ENCODE measurements at places on chromosomes 12 and 14. TPM values are rescaled to one million over a fixed set of nuclear protein-coding genes. Genes with fewer than 3 reads are reported as not detected.

DNA sequence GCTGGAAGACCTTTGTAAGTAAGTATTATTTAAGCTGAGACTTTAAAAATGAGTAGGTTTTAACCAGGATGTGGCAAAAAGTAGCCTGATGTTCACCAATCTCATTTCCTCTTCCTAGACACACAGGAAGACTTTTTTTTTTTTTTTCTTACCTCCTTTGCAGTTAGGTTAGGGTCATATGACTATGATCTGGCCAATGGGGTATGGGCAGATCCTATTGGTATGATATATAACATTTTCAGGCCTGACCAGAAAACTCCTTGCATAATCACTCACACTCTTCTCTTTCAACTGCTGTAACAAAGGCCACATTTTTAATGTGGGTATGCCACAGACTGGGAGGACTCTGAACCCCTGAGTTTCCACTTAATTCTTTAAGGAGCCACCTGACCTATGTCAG is 2.7 kb upstream of the RPS6KA5 start:
- peaks cover 14% of the 10 kb centered on the region for H3K4me1 ChIP-seq
- H3K36me3 ChIP-seq: no peaks in the 10 kb centered on the region
- no peak for DNase-seq
- H3K27me3 ChIP-seq: peaks cover 2% of the 10 kb centered on the region

DNA sequence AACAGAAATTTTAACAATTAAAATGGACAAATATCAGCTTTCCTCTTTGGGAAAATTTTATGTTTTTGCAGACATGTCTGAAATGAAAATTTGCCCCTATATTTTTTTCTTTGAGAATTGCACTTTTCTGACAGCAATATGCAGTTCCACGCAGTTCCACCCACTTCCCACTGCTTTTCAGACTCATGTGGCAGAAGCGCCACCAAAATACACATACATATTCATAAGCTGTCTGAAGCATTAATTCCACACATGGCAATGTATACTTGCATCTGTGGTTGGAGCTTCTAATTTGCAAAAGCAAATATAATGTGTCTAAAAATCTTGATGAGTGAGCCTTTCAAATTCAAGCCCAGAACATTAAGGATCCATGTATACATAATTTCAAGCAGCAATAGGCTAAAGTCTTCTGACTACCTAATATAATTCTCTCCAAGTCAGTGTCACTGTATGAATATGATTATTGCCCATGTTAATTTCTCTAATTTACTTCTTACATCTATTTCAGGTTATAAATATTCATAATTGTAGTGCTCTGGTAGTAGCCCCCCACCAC is 129.5 kb downstream of the PRKD1 start:
- H3K4me1 ChIP-seq: no peaks in the 10 kb centered on the region
- H3K27ac ChIP-seq: no peak overlapping the region
- no peak for DNase-seq
- H3K27me3 ChIP-seq: no peaks in the 10 kb centered on the region
- H3K4me3 ChIP-seq: no peak overlapping the region

DNA sequence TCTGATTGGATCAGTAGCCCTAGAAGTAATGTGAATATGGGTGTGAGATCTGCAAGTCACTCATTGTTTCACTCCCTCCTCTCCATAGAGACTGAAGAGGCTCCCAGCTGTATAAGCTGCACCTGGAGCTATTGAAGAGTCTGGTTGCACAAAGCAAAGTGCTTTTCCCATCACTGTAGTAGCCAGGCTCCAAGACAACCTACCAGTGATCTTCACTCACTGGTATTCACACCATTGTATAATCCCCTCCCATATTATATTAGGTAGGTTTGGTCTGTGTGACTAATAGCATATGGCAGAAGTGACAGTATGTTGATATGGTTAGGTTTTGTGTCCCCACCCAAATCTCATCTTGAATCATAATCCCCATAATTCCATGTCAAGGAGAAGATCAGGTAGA is 64.4 kb downstream of the ZFC3H1 start:
- H3K4me1 ChIP-seq: no peaks in the 10 kb centered on the region
- no peaks in the 10 kb centered on the region for H3K27me3 ChIP-seq
- DNase-seq: no peak
- H3K27ac ChIP-seq: no peak overlapping the region

DNA sequence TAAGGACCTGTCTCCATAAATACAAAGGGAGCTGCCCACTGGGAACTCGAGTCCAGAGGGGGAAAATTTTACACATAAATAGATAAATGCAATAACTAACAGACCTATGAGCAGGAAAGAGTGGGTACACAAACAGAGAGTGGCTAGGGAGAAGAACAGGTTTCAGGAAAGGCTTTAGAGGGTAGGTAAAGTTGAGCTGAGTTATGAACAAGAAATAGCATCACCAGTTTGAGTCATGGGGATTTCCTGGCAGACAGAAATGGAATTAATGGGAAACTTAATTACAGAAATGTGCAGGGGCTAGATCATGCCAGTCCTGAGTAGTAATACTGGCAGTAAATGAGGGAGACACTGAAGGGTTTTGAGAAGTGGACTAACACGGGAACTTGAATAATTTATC is 58.0 kb upstream of the CCDC175 start:
- no peak overlapping the region for H3K27ac ChIP-seq
- H3K4me3 ChIP-seq: no peak overlapping the region
- no peaks in the 10 kb centered on the region for H3K27me3 ChIP-seq
- H3K4me1 ChIP-seq: no peaks in the 10 kb centered on the region
- DNase-seq: no peak
- no peaks in the 10 kb centered on the region for H3K36me3 ChIP-seq

DNA sequence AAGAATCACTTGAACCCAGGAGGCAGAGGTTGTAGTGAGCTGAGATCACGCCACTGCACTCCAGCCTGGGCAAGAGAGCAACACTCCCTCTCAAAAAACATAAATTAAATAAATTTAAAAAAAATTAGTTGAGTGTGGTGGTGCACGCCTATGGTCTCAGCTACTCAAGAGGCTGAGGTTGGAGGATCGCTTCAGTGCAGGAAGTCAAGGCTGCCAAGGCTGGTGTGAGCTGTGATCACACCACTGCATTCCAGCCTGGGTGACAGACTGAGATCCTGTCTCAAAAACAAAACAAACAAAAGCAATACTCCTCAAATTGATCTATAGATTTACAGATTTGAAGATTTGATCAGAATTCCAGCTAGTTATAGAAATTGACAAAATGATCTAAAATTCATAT is 92.7 kb upstream of the RESF1 start:
- H3K4me3 ChIP-seq: no peak overlapping the region
- no peak overlapping the region for H3K27ac ChIP-seq
- H3K27me3 ChIP-seq: no peaks in the 10 kb centered on the region
- DNase-seq: no peak
- no peaks in the 10 kb centered on the region for H3K36me3 ChIP-seq

- no peaks in the 10 kb centered on the region for H3K4me1 ChIP-seq
- no peaks in the 10 kb centered on the region for H3K36me3 ChIP-seq
- H3K27ac ChIP-seq: no peak overlapping the region
- no peaks in the 10 kb centered on the region for H3K27me3 ChIP-seq
- no peak overlapping the region for H3K4me3 ChIP-seq
Observed at GRCh38 chr12:70843363-70843762, 77.2 kb downstream of the PTPRR start.

Gene LGR5
- 0.32 TPM for total RNA-seq

Gene CCDC60
- 1.7 TPM for total RNA-seq

Gene ORMDL2
- total RNA-seq: 54.8 TPM

Gene OSGEP
- total RNA-seq: 18.3 TPM

- H3K27me3 ChIP-seq: no peaks in the 10 kb centered on the region
- H3K4me1 ChIP-seq: no peaks in the 10 kb centered on the region
- no peak overlapping the region for H3K27ac ChIP-seq
- H3K4me3 ChIP-seq: no peak overlapping the region
Observed at GRCh38 chr12:38151991-38152700, 164.4 kb upstream of the ALG10B start.

- no peak for DNase-seq
- peaks cover 22% of the 10 kb centered on the region for H3K27me3 ChIP-seq
- no peak overlapping the region for H3K4me3 ChIP-seq
- peaks cover 10% of the 10 kb centered on the region for H3K4me1 ChIP-seq
Observed at GRCh38 chr12:80710727-80711449, 3.5 kb downstream of the MYF6 start.
